Thoracic aorta endothelial cell (primary cell): ENCODE measurements at places on chromosomes 1 and 21. TPM values are rescaled to one million over a fixed set of nuclear protein-coding genes. Genes with fewer than 3 reads are reported as not detected.

LCE2B gene
- not detected in 2 replicates for total RNA-seq

ARHGEF19 gene
- total RNA-seq = 4.7 and 7.6 TPM in 2 replicates

DCST2 gene
- total RNA-seq = 0.29 TPM in 1 of 2 replicates, not detected in the other

CFAP107 gene
- total RNA-seq = not detected in 2 replicates

BTBD19 gene
- 14.3 and 17.2 TPM in 2 replicates for total RNA-seq
